ENCODE measurements at places on chromosomes 6 and 20. TPM values are rescaled to one million over a fixed set of nuclear protein-coding genes. Genes with fewer than 3 reads are reported as not detected.
A peak's percentile ranks its signal among the peaks of the same experiment; 100 is the strongest.

DNA sequence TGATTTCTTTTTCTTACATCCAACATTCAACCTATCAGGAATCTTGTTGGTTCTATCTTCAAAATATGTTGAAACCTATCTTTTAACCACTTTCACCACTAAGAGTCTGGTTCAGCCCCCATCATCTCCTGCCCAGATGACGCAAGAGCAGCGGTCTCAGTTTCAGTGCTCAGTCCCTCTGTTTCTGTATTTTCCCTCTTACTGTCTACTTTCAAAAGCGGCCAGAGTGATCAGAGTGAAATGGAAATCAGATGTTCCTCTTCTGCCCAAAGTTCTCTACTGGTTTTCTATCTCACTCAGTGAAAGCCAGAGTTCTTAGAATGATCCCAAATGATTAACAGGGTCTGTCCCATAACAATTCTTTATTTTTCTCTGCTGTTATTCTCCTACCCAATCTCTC lies 147.9 kb upstream of the PDE7B start:
- DNase-seq = no peak

DNA sequence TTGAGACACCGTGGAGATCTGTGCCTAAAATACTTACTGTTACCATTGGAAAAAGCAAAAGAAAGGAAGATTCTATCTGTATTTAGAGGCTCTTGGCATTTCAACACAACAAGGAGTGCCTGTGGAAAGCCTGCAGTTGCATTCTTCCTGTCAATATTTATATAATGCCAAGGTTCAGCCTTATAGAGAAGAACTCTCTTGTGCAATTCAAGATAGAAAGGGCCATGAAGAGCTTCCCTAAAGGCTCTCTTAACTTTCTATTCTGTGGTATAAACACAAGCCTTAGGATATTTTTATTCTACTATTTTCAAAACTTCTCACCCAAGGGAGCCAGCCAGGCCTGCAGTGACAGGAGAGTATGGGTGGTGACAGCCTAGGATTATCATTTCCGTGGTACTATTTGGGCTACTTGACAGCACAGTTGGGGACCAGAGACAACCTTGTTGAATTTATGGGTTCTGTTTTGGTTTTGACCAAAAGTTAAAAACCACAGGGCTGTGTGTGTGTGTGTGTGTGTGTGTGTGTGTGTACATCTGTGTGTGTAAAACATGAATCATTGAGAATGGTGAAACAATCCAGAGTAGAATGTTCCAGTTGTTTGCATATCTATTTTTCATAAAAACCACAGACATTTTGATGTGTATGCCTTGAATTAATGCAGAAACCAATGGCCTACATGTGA lies 700.9 kb upstream of the SLC35B3 start:
- no peak for DNase-seq

GRCh38 chr6:14092838-14093789 lies 24.5 kb upstream of the CD83 start:
- no peak for DNase-seq

GRCh38 chr6:78883651-78884050 lies 16.3 kb downstream of the IRAK1BP1 start:
- DNase-seq = no peak

DNA sequence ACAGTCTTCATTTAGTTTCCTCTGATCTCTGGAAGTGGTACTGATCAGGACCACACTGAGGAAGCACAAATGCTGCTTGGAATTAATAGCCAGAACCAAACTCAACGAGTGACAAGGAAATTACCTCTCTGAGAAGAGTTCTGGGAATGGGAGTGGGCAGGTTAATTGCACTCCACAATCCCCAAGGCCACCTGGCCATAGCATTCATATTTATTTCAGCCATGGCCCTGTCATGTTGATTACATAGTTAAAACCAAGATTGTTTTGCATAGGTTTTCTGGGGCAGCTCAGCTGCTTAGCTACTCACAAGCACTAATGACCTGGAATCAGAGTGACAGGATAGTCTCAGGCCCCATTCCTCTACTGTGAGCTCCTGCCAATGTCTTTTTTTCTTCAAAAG lies 230.2 kb upstream of the RIMS1 start:
- no peak for DNase-seq

- no peak for DNase-seq
Observed at GRCh38 chr6:7727086-7727945, 1.4 kb downstream of the BMP6 start.

- peak; percentile 58 for DNase-seq
Observed at GRCh38 chr6:154510144-154510905, at the start of gene CNKSR3. Gene CNKSR3 (minus strand): TSS chr6:154510685. CDS start chr6:154510114, 571 bp downstream.

GRCh38 chr20:38172408-38172807 lies 7.3 kb upstream of the TGM2 start:
- no peak for DNase-seq

DNA sequence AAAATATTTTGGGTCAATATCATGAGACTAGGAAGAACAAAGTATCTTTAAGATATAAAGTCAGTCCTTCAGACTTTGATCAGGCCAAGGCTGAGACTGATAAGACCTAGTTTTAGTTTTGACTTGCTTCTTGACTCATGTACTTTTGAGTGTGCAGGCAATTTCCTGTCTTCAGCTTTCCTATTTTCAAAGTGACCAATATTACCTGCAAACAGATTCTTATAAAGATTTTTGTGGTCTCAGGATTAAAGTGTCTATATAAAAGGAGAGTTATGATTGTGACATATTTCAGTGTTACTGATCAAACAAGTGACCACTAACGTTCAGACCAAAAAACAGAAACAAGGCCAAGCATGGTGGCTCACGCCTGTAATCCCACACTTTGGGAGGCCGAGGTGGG lies 36.0 kb upstream of the AKIRIN2 start:
- DNase-seq = no peak

GRCh38 chr6:91198588-91199255 lies 611.9 kb upstream of the MAP3K7 start:
- no peak for DNase-seq

- no peak for DNase-seq
Observed at GRCh38 chr6:105078386-105078708, 101.5 kb downstream of the POPDC3 start.

- DNase-seq = no peak
Observed at GRCh38 chr6:37354526-37355384, 972 bp downstream of the RNF8 start.

GRCh38 chr6:136174510-136174909 lies 75.6 kb downstream of the MTFR2 start:
- no peak for DNase-seq

DNA sequence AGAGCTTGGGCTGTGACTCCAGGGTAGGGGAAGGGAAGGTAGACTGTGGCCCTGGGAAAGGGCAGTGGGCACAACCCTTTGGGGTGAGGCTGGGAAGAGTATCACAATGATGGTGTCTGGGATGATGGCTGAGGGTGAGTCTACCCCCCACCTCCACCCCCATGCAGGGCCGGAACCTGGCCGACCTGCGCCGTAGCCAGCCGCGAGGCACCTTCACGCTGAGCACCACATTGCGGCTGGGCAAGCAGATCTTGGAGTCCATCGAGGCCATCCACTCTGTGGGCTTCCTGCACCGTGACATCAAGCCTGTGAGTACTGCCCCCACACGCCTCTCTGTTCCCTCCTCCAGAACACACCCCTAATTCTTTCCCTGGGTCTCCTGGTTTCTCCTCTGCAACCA lies 10.1 kb downstream of the TTBK1 start:
- no peak for DNase-seq

GRCh38 chr6:30775104-30775503 lies 30.8 kb upstream of the IER3 start:
- DNase-seq = no peak

GRCh38 chr6:76742919-76743318 lies 670.5 kb upstream of the IMPG1 start:
- no peak for DNase-seq

GRCh38 chr6:105769987-105770386 lies 316.1 kb upstream of the PRDM1 start:
- no peak for DNase-seq

GRCh38 chr6:167449094-167449861 lies 124.4 kb downstream of the TTLL2 start:
- no peak for DNase-seq

DNA sequence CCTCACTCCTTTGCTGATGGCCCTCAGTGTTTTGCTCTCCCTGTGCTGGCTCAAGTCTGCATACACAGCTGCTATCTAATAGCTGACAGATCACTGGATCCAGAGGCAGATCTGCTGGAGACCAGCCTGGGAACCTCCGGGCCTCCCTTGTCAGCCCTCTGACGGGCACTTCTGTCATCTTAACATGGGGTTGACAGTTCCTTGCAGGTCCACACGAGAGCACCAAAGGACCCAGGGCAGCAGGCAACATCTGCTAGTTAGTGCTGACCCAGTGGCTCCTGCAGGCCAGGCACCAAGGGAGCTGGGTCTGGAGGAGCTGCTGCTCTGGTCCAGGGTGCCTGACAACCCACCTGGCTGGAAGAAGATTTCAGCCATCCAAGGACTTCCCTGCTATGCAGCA lies 208.1 kb downstream of the UST start:
- no peak for DNase-seq

GRCh38 chr6:129592516-129593232 lies 117.3 kb downstream of the ARHGAP18 start:
- no peak for DNase-seq

GRCh38 chr6:13688692-13689196 lies 22.9 kb downstream of the RANBP9 start:
- DNase-seq = no peak

Gene RAET1G
- total RNA-seq = not detected

Gene SRC
- total RNA-seq = 80.3 TPM

Gene TRIM31
- total RNA-seq = 2.0 TPM

Gene TLDC2
- total RNA-seq = 1.6 TPM

Gene NKX2-2
- not detected for total RNA-seq

Gene LPIN3
- total RNA-seq = 29.6 TPM

Gene HCRTR2
- total RNA-seq = not detected

Gene SASH1
- 77.0 TPM for total RNA-seq

Gene TMEM217
- 6.2 TPM for total RNA-seq

Gene RIPOR2
- 9.9 TPM for total RNA-seq

Gene DEFB124
- not detected for total RNA-seq

Gene PRR18
- total RNA-seq = not detected

Gene BTNL2
- not detected for total RNA-seq

Data from thoracic aorta (tissue), 2 donors.